ENCODE measurements at places on chromosomes 7 and 10.

GRCh38 chr10:79246209-79246581, 101.1 kb upstream of the PPIF start:
- DNase-seq, result no peak

DNA sequence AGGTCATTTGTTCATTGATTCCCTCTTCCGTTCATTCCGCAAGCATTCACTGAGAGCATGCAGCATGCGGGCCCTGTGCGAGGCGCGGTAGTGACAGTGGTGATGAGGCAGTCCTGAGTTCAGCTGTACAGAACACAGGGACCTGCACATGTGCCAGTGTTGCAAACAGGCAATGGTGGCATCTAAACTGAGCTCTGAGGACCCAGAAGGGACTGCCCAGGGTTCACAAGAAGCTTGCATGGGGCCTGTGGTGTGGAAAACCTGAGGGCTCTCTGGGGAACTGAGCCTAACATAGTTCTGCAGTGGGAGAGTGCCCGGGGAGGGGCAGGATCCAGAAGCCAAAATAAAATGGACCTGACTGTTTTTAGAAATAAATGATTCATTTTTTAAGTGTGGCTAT, 13.2 kb downstream of the ZNF488 start:
- DNase-seq, result no peak

- DNase-seq, result no peak
These were observed 96.7 kb upstream of the EFCAB10 start for GRCh38 chr7:105677817-105678573.

- no peak for DNase-seq
These were observed 53.1 kb upstream of the DPYSL4 start for GRCh38 chr10:132133449-132134240.

- DNase-seq, result no peak
These were observed 453.9 kb upstream of the GHITM start for GRCh38 chr10:83685458-83685857.

Data from omental fat pad (tissue), 4 donors.